Foreskin keratinocyte (primary cell): ENCODE measurements at places on chromosomes 2 and 18.

GRCh38 chr2:37631698-37632097 is 39.7 kb downstream of the CDC42EP3 start:
- DNase-seq: no peak

GRCh38 chr2:51025906-51026555 is 5.9 kb downstream of the NRXN1 start:
- DNase-seq: no peak

- no peak for DNase-seq
These were observed 18.7 kb upstream of the ACKR3 start for GRCh38 chr2:236550701-236551465.

- DNase-seq: no peak
These were observed 293.9 kb upstream of the SYT4 start for GRCh38 chr18:43571078-43571689.

- no peak for DNase-seq
These were observed 305.0 kb upstream of the ID2 start for GRCh38 chr2:8376603-8377410.

GRCh38 chr18:62324917-62325805 is at the start of gene TNFRSF11A:
Gene TNFRSF11A (plus strand): TSS chr18:62325310. CDS start chr18:62325353, 43 bp downstream.
- DNase-seq: peak; percentile 8

- peak; percentile 51 for DNase-seq
These were observed 283.0 kb downstream of the RND3 start for GRCh38 chr2:150204451-150204850.

DNA sequence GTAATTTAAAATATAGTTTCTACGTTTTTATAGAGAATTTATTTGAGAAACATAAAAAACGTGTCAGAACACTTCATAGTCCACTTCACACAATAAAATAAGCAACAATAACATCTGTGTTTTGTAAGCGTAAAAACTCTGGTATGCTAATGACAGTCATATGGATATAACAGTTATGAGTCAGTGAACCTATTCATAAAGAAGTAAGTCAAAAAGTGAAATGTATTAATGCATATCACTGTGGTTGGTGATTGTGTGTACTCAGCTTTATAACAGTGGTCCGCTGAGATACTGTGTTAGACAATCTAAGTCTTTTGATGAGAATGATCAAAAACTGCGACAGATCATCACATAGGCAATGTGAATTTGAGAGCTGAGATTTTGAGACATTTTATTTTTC is 153.2 kb downstream of the WDR7 start:
- peak; percentile 7 for DNase-seq

DNA sequence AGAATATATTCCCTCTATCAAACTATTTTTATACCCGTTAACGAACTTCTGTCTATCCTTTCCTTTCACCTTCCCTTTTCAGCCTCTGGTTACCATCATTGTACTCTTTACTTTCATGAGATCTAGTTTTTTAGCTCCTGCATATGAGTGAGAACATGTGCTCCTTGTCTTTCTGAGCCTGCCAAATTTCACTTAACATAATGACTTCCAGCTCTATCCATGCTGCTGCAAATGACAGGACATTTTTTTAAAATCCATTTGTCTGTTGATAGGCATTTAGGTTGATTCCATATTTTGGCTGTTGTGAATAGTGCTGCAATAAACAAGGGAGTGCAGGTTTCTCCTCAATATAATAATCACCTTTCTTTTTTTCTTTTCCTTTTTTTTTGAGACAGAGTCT is 8.2 kb upstream of the CCDC195 start:
- DNase-seq: no peak

GRCh38 chr2:207813221-207813916 is 43.7 kb upstream of the FZD5 start:
- no peak for DNase-seq

DNA sequence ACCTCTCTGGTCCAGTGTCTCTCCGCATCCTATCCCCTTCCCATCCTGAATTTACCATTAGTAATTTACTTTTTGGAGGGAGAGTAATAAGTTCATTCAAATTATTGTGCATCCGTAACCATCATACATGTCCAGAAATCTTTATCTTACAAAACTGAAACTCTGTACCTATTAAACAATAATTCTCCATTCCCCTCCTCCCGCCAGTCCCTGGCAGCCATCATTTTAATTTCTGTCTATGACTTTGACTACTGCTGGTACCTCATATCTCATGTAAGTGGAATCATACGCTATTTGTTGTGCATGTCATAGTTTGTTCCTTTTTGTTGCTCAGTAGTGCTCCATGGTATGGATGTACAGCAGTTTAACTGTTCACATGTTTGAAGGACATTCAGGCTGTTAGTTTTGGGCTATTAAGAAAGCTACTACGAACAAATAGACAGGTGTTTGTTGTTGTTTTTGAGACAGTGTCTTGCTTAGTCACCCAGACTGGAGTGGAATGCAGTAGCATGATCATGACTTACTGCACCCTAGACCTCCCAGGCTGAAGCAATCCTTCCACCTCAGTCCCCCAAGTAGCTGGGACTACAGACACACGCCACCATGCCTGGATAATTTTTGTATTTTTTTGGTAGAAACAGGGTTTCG is 2.0 kb downstream of the LIMS1 start:
- DNase-seq: no peak

DNA sequence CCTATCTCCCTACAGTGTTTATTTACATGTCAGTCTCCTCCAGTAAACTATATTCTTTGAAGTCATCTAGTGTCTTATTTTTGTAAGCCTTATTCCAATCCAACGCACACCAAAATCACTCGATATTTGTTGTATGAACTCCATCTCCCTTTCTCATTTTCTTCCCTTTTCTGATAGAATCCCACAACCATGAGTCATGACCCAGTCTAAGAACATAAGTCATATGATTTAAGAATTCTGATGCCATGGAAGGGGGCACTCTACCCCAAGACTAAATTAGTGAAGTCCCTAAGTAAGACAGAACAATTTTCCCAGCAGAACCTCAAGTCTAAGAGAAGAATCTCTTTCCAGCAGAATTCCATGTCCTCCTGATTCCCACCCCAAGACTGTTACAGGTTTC is 5.4 kb downstream of the CHMP3 start:
- DNase-seq: no peak

- DNase-seq: no peak
These were observed 531.2 kb upstream of the VRK2 start for GRCh38 chr2:57515366-57515765.

GRCh38 chr18:21458310-21458709 is 142.2 kb downstream of the ESCO1 start:
- no peak for DNase-seq

- no peak for DNase-seq
These were observed 26.8 kb downstream of the TUBB6 start for GRCh38 chr18:12334863-12335262.

- no peak for DNase-seq
These were observed 54.0 kb upstream of the SPATS2L start for GRCh38 chr2:200252265-200253067.

DNA sequence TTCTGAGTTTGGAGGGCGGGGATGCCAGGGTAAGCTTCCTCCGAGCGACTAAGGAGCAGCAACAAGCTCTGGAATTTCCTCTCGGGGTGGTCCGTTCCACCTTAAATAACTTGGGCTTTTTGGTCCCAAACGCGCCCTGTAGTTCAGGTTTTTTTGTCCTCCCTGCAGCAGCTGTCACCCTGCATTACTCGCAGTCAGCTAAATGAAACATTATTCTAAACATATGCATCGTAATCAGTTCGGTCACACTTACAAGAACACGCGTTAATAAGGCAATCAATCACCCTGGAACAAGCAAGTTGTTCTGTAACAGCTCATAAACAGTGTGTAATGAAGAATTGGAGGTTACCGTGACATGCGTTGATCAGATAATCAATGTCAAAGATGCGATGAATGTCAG is 8.3 kb downstream of the EVX2 start:
- no peak for DNase-seq

- DNase-seq: no peak
These were observed 45.1 kb upstream of the TBR1 start for GRCh38 chr2:161370981-161371380.

DNA sequence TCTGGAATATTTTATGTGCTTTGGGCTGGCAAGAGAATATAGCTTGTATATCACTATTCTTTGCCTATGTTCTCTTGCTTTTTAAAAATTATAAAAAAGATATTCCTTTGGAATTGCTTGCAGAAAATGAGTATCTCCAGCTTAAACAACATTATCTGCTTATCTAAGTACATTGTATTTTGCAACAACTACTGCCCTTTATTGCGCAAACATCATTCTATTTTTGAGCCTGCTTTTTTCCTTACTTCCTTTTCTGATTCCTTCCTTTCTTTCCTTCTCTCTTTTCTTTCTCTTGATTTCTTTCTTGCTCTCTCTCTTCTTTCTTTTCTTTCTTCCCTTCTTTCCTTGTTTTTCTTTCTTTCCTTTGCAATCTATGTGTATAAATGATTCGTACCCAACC is 74.0 kb downstream of the UNC80 start:
- no peak for DNase-seq

DNA sequence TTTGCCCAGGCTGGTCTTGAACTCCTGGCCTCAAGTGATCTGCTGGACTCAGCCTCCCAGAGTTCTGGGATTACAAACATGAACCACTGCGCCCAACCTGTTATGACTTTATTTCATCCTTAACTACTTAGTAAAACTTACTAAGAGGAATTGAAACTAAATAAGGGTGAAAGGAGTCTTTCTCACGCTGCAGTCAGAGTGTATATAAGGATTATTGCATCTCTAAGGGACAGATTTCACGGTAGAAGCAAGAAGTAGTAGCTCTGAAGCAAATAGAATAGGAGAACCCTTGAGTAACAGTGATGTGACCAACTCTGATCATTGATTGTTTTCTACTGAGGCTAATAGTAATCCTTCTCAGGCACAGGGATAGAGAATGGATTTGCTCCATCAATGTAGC is 960.1 kb downstream of the CPS1 start:
- DNase-seq: no peak

GRCh38 chr2:105498281-105498846 is 99.5 kb upstream of the FHL2 start:
- no peak for DNase-seq

DNA sequence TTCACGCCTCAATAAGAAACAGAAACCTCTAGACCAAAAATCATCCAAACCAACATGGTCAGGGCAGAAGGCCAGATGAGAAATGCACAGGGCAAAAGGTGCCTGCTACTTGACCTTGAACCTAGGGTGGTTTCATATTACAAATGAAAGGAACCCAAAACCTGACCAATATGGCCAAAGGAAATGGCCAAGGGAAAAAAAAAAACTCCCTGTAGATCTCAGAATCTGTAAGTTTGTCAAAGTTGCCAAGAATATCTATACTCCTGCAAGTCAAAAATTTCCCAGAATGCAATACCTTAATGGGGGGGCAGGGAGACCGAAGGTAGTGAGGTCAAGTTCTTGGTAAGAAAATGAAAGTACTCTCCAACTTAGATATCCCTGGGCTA is 47.2 kb downstream of the HIBCH start:
- DNase-seq: no peak

DNA sequence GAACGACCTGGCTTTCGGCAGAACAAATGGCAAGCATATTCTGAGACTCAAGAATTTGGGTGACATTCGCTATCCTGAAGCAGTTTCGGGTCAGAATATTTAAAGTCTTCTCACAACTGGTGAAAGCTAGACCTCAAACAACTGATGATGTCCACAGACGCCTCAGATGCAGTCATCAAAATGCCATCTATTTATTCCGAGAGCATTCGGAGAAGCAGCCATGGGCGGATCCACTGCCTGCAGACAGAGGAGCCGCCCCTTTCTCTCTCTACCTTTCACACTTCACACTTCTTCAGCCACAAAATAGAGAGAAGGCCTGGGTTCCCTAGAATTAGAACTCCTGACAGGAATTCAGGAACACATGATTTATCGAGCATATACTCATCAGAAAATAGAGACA is 65.8 kb upstream of the CREB1 start:
- no peak for DNase-seq

DNA sequence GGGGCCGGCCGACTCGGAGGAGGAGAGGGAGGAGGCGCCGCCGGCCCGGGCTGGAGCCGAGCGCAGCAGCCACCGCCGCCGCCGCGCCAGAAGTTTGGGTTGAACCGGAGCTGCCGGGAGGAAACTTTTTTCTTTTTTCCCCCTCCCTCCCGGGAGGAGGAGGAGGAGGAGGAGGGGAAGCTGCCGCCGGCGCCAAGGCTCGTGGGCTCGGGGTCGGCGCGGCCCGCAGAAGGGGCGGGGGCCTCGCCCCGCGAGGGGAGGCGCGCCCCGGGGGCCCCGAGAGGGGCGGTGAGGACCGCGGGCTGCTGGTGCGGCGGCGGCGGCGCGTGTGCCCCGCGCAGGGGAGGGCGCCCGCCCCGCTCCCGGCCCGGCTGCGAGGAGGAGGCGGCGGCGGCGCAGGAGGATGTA is 316 bp downstream of the CRIM1 start:
- no peak for DNase-seq

DNA sequence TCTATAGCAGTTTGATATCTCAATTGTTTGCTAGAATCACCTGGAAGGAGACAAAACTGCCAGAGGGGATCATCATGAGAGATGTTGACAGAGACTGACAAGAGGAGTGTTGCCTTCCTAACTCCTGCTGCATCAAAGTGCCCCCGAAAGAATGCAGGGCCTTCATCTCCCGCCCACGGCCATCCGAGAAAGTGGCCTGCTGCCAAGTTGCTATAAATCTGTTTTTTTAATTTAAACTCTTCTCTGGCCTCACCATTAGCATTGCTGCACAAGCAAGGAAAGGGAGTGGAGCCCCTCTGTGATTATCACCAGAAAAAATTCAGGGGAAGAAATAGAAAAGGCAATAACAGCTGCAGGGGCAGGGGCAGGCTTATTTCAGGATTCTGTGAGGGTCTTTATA is 238.1 kb upstream of the EPHA4 start:
- DNase-seq: no peak

- DNase-seq: peak; percentile 6
These were observed 21.1 kb downstream of the CPS1 start for GRCh38 chr2:210577263-210578071.

DNA sequence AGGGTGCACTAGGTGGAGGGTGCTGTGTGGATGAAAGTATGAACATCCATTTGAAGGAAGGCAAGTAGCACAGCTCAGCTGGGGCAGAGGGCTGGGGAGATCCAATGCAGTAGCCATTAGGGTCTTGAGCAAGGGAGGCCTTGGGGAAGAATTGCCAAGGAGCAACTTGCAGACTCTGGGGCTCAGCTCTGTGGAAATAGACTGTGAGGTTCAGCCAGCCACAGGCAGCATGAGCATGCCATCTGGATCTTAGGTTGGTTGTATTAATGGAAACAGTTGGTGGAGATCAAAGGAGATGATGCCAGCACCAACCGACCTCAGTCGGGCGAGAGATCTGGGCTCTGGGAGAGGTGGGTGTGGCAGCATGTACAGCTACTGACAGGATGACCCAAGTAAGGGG is 5.6 kb downstream of the ZAP70 start:
- DNase-seq: no peak

- no peak for DNase-seq
These were observed 643 bp downstream of the RMC1 start for GRCh38 chr18:23503963-23504344.
